ENCODE measurements at places on chromosomes 16 and 17.

GRCh38 chr17:18248300-18248731 lies 10.2 kb downstream of the FLII start:
- DNase-seq = no peak

DNA sequence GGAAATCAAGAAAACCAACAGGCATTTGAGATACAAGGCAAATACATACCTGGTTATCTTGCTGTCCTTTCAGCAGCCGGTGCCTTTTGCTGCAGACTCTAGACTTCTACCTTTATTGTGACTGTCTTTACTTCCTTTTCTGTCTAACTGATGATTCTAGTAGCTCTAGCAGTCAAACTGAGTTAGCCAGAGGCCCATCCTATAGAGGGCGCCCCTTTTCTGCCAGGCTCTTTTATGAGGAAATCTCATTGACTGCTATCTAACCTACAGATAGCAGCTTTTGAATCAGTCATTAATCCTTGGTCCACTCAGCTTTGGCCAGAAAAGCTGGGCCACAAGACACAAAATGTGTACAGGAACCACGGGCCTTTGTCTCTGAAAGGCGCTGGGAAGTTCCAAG lies 87.5 kb upstream of the WSB1 start:
- DNase-seq = no peak

- DNase-seq = no peak
Measured at GRCh38 chr16:89909777-89910716, 8.6 kb upstream of the MC1R start.

DNA sequence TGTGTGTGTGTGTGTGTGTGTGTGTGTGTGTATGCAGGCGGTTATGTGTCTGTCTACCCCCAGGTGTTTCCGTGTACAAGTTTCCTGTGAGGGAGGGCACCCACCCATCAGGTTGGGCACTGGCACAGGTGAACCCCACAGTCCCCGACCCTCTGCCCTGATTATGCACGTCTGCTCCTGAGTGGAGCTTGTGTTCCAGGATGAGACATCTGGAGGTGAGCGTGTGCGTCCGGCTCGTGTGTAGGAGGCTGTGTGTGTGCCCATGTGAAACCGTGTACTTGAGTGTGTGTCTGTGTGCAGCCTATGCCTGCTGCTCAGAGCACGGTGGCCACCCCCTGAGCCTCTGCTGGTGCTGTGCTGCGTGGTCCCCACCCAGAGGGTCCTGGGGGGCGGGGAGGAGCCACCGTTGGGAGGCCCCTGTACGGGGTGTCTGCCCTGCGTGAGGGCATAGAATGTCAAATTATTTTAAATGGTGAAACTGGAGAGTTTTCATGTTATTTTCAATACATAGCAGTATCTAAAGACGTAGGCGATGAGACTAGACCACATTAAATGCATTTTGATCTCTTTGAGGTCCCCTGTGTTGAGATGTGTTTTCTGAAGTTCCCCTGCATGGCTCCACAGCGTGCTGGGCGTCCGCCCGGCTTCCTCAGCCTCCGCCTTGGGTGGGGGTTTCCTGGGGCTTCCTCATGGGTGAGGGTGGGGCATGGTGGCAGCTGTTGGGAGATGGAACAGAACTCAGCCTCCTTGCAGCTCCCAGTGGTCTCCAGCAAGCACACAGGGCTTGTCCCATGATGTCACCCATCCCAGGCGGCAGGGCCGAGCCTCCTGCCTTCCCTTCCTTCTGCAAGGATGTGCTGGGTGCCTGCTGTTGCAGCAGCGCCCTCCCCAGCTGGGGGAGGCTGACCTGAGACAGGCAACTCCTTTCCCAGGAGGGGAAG lies 43.4 kb downstream of the KCNJ12 start:
- DNase-seq = no peak

GRCh38 chr17:62727916-62728672 lies 80.0 kb downstream of the MARCHF10 start:
- no peak for DNase-seq

GRCh38 chr17:20306924-20307323 lies 160.4 kb downstream of the LGALS9B start:
- no peak for DNase-seq

DNA sequence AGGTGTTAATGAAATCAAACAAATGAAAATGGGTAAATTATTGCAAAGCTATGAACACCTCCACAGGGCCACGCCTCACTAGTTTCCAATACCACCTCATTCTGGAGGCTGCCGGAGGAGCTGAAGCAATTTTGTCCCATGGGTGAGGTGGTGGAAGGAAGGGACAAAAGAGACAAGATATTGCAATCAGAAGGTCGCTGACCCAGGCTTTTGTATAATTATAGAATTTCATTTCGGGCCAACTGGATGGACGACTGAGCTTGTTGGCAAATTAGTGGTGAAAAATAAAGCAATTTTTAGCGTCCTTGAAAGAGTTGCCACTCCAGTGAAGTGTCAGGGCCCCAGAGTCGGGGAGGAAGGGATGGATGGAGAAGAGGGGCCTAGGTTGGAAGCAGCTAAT lies 147.9 kb downstream of the CYLD start:
- no peak for DNase-seq

GRCh38 chr16:24741862-24742261 lies 12.4 kb downstream of the TNRC6A start:
- no peak for DNase-seq

DNA sequence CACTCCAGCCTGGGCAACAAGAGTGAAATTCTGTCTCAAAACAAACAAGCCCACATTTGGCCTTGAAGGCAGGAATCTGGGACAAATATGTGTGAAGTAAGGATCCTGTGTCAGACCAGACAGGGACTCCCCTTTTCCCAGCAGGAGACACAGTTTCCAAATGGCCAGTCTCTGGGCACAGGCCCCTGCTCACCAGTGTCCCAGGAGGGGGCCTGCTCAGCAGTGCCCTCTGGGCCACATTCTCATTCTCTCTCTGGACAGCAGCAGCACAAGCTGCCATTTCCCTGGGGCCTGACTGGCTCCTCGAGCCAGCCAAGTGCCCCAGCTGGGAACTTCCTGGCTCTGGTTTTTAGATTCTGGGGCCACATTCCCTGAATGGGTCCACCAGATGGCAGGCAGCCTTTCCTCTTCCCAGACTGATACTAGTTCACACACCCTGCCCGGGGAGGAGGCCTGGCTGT lies 11.7 kb upstream of the MNT start:
- DNase-seq = no peak

DNA sequence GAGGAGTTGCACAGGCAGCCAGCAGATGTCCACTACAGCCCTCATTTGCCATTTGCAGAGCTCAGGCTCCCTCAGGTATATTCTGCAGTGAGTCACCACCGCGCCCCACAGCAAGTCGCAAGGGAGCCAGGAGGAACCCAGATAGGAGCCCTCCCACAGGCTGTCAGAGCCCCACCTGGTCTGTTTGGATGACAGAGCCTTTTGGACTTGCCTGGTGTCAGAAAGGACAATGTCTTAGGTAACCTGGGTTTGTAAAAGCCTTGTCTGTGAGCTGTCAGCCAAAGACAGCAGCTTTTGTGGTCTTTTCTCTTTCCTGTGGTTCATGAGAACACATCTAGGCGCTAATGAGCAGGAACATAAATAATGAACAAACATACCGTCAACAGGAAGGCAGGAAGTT lies 70.9 kb downstream of the GNAO1 start:
- no peak for DNase-seq

GRCh38 chr16:49987381-49987780 lies 37.6 kb upstream of the CNEP1R1 start:
- DNase-seq = no peak

GRCh38 chr17:66904760-66905624 lies 59.5 kb upstream of the CACNG4 start:
- no peak for DNase-seq

GRCh38 chr16:87412371-87412995 lies 20.3 kb downstream of the MAP1LC3B start:
- no peak for DNase-seq

GRCh38 chr16:70684146-70685060 lies 1.4 kb downstream of the MTSS2 start:
- no peak for DNase-seq

- DNase-seq = no peak
Measured at GRCh38 chr17:3966720-3967363, 2.6 kb upstream of the ATP2A3 start.

GRCh38 chr16:1654505-1655268 lies 23.4 kb upstream of the JPT2 start:
- DNase-seq = no peak

DNA sequence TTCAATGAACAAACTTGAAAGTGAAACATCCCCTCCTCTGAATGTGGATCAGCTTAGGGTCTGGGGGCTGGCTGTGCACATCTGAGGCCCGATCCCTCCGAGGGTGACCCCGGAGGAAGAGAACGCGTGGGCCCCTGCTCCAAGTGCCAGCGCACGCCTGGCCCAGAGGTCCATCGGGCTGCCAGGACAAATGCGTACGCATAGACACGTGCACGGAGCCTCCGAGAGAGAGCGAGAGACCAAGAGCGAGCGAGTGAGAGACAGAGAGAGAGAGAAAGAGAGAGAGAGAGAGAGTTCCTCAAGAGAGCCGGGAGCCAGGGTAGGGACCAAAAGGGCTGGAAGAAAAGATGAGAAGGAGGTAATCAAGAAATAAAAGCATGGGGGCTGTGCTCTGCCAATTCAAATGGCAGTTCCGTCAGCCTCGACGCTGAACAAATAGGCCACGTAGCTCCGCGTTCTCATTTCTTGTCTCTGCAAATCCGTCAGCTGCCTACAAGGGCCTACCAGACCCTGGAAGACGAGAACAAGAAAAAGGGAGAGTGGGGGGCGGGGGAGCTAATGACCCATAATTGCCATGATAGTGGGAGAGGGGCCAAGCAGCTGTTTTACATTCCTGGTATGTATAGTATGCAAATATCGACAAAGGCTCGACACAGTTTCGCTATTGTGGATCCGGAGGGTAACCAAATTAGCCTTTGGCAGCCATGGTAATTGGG lies 435.3 kb upstream of the ZFHX3 start:
- DNase-seq = peak; percentile 37

GRCh38 chr17:40103688-40104087 lies 3.3 kb upstream of the NR1D1 start:
- no peak for DNase-seq

DNA sequence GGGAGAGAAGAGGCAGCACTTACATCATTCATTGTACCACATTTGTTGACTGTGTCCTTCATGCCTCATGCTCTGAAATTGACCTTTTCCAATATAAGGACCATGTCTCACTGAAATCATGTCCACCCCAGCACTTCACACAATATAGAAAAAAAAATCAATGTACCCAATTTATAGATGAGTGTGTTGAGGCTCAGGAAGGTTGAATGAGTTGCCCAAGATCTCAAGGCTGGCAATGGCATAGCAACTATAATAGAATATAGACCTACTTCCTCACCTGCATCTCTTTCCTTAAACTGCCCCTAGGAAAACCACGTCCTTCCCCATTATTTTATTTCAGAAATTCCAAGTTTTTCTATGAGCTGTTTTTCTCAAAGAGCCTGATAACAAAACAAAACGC lies 912 bp upstream of the VAT1L start:
- no peak for DNase-seq

DNA sequence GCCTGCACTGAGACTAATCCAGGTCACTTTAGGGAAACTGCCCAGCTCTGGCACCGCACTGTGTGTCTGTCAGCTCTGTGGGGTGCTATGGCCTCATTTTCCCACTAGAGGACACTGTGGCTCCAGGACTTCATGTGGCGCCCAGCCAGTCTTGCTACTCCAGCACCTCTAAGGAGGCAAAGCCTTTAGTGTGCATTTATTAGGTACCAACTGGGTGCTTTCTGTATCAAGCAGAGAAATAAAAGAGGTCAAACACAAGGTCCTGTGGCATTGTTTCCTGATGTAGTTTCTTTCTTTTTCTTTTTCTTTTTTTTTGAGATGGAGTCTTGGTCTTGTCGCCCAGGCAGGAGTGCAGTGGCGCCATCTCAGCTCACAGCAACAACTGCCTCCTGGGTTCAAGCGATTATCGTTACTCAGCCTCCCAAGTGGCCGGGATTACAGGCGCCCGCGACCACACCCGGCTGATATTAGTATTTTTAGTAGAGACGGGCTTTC lies 12.5 kb upstream of the RHBDL3 start:
- DNase-seq = no peak

GRCh38 chr16:27703545-27703944 lies 153.6 kb downstream of the KATNIP start:
- no peak for DNase-seq
